ENCODE measurements at places on chromosomes 1 and 21. TPM values are rescaled to one million over a fixed set of nuclear protein-coding genes. Genes with fewer than 3 reads are reported as not detected.

FAM72B gene
- 2.4 TPM for total RNA-seq

RRP1 gene
- total RNA-seq: 16.7 TPM

DNM3 gene
- 2.1 TPM for total RNA-seq

LAD1 gene
- total RNA-seq: not detected

ADCY10 gene
- under 0.01 TPM for total RNA-seq

ATP6V1G3 gene
- not detected for total RNA-seq

LCE6A gene
- total RNA-seq: not detected

PADI1 gene
- total RNA-seq: under 0.01 TPM

DYNLT4 gene
- not detected for total RNA-seq

TRPM2 gene
- total RNA-seq: under 0.01 TPM

HUNK gene
- 0.12 TPM for total RNA-seq

LCE3D gene
- total RNA-seq: not detected

HORMAD1 gene
- total RNA-seq: not detected

ADAMTSL4 gene
- 2.1 TPM for total RNA-seq

GJB4 gene
- total RNA-seq: not detected

INSRR gene
- total RNA-seq: under 0.01 TPM

RAD54L gene
- total RNA-seq: 11.1 TPM

DNTTIP2 gene
- 29.2 TPM for total RNA-seq

AIM2 gene
- 0.11 TPM for total RNA-seq

C8B gene
- not detected for total RNA-seq

MYOM3 gene
- total RNA-seq: not detected

OR10J1 gene
- total RNA-seq: 0.25 TPM

SPRR2F gene
- total RNA-seq: not detected

CHIT1 gene
- not detected for total RNA-seq

INAVA gene
- not detected for total RNA-seq

OR2L5 gene
- total RNA-seq: under 0.01 TPM

HPCAL4 gene
- total RNA-seq: not detected

ACTRT2 gene
- not detected for total RNA-seq

PTPRC gene
- not detected for total RNA-seq

OR2T10 gene
- not detected for total RNA-seq
